ENCODE measurements at places on chromosomes 7 and 10.

DNA sequence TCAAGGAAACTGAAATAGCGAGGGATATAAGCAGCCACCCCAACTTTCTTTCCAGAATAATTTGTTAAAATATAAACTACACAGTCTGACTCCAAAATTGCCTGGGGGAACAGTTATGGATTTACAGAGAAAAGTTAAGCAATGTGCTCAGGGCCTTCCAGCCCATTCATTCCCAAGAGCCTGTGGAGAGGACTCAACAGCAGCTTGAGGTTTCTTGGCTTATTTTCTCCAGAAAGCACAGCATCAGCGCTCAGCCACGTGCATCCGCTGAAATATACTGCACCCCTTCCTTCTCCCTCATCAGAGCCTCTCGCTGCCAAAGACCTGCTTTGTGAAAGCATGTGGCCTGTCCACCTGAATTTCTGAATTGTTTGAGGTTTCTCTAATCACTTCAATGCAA lies 375.2 kb upstream of the VWC2 start:
- no peak for DNase-seq

- DNase-seq: peak; percentile 39
Measured at GRCh38 chr7:127708788-127709187, 56.8 kb downstream of the SND1 start.

GRCh38 chr10:72318418-72319262 lies 36.1 kb downstream of the DNAJB12 start:
- no peak for DNase-seq

GRCh38 chr10:132355754-132356153 lies 23.8 kb downstream of the LRRC27 start:
- no peak for DNase-seq

DNA sequence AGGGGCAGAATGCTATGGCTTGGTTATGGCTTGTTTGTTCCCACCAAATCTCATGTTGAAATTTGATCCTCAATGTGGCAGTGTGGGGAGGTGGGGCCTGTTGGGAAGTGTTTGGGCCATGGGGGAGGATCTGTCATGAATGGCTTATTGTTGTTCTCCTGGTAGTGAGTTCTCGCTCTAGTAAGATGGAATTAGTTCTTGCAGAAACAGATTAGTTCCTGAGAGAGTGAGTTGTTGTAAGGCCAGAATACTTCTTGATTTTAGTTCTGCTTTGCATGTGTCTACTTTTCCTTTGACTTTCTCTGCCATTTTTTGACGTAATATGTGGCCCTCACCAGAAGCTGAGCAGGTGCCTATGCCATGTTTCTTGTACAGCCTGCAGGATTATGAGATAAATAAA lies 188.2 kb downstream of the KIF20B start:
- DNase-seq: no peak

- no peak for DNase-seq
Measured at GRCh38 chr7:27656724-27657123, 6.0 kb downstream of the HIBADH start.

- DNase-seq: no peak
Measured at GRCh38 chr10:42970451-42971250, 106.2 kb upstream of the RET start.

- no peak for DNase-seq
Measured at GRCh38 chr10:126126866-126127265, 230.5 kb downstream of the FANK1 start.

DNA sequence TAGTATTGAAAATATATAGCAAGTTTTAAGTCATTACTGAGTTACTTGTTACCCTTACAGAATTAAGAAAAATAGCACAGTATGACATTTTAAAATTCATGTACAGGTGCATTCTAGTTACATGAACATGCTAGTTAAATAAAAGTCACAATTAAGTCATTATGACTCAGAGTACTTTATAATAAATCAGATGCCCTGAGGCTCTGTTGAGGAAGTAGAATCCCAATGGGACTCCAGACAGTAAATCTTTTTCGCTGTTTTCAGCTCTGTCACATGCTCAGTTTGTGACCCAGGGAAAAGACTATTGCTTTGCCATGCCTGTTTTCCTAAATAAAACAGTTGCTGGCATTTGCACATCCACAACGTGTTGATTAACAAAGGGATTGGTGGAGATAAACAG lies 21.0 kb downstream of the NUDT13 start:
- DNase-seq: no peak

DNA sequence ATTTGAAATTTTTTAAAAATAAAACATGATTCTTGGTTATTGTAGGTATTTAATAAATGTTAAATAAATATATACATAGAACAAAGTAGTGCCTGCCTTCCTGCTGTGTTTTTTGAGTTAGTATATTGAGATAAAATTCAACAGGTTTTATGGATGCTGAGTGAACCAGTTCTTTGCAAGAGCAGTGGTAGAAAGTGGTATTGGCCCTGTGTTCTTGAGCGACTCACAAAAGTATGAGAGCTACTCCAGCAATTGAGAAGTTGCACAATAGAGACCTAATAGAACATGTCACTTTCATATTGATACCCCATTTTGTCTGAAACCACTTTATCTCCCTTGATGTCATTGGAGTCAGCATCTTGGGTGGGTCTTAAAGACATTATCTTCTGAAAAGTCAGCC lies 32.6 kb upstream of the GJD4 start:
- DNase-seq: no peak

DNA sequence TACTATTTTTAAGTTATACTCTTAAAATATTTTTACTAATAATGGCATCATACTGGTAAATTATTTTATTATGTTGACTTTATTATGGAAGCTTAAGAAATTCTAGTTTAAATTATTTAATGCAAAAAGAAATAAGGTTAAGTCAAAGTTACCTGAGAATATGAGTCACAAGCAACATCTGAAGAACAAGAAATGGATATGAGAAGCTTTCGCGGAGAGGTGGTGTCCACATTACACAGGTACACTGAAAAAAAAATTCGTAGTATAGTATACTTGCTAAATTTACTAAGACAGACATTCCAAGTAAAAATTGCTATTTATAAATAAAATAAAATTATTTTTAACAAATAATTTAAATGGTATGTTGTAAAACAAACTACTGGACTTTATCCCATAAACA lies 143.8 kb downstream of the AVL9 start:
- no peak for DNase-seq

- no peak for DNase-seq
Measured at GRCh38 chr7:36604806-36605205, 119.5 kb downstream of the AOAH start.

GRCh38 chr7:26201247-26202018 lies at the start of gene CBX3:
CBX3 (plus strand) TSS chr7:26201745; CDS start chr7:26202999, 1,254 bp downstream.
- peak; percentile 91 for DNase-seq

GRCh38 chr7:29478226-29478625 lies 85.4 kb upstream of the PRR15 start:
- no peak for DNase-seq

DNA sequence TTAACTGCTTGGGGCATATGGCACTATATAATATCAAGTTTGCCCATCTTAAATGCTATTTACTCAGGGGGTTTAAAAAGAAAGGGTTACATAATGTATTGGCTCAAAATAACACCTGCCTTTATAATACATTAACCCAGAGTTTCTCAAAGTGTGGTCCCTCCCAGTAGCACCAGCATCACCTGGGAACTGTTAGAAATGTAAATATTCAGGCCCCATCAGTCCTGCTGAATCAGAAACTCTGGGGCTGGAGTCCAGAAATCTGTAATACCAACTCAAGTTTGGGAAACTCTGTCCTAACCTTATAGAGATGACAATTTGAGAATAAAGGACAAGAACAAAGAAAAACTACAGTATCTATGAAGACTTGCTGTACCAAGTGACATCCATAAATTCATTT lies 270.7 kb downstream of the PARD3 start:
- no peak for DNase-seq

GRCh38 chr10:114540236-114540635 lies 117.8 kb downstream of the ABLIM1 start:
- no peak for DNase-seq

DNA sequence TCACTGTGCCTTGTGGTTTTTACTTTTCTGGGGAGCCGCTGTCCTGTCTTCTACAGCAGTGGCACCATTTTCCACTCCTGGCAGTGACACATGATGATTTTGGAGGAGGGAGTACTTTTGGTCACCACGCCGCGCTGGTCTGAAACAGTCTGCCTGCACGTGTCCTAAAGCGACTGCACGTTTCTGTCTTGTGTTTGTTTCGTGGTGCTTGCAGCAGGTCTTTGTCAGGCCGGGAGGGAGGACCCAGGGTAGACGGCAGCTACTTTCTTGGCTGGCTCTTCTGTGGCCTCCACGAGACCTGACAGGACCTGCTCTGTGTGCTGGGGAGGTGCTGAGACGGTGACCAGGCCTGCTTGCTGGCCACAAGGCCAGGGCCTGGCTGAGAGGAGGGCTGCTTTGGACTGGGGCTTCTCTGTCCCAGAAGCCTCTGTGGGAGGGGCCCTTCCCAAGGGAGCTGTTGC lies 82.0 kb downstream of the GLRX3 start:
- DNase-seq: no peak

DNA sequence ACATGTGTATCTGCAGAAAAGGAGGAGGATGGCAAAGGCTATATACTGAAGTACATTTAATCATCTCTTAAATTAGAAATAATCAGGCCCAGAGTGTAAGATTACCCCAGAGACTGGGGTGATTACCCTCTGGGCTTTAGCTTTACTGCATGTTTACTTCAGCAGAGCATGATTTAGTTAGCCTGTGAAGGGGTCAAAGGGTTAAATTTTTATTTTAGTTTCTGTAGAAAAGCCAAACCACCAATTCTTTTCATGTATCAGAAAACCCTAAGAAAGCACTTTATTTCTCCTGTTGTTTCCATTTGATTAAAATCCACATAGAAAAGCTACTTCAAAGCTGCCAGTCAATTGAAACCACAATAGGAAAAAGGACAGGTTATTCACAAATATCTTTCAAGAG lies 101.5 kb upstream of the LSM8 start:
- no peak for DNase-seq

- no peak for DNase-seq
Measured at GRCh38 chr10:126729314-126729870, 58.9 kb upstream of the C10orf90 start.

GRCh38 chr7:148185041-148185440 lies 405.5 kb upstream of the C7orf33 start:
- DNase-seq: no peak

GRCh38 chr10:123974406-123974805 lies 82.8 kb upstream of the CPXM2 start:
- DNase-seq: no peak

GRCh38 chr10:69994262-69994661 lies 58.4 kb upstream of the MACROH2A2 start:
- DNase-seq: peak; percentile 47

DNA sequence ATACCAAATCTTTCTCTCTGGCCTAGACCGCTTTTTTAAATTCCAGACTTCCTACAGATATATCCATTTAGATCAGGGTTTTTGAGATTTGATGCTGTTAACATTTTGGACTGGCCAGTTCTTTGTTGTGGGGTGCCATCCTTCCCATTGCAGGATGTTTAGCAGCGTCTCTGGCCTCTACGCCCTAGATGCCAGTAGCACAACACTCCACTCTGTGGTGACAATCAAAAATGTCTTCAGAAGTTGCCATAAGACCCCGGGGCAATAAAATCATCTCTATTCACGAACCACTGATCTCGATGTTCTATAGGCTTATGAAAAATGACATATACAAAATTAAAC lies 46.3 kb downstream of the HDAC9 start:
- no peak for DNase-seq

DNA sequence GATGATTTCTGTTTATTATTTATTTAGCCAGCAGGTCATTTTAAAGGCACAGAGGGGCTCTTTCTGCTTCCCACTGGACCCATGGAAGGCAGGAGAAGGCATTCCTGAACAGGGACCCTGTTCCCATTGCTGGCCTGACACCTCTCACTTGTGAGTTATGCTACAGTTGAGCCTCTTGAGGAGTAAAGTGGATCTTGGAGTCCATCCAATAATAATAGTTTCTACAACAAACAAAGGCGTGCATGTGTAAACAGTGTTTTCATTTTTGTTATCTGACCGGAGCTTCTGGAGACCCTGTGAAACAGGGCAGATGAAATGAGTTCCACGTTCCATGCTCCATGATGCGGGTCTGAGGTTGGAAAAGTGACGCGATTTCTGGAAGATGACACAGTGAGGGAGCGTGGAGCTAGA lies 127.3 kb upstream of the HABP2 start:
- DNase-seq: no peak

- DNase-seq: no peak
Measured at GRCh38 chr10:6770846-6771245, 190.8 kb upstream of the PRKCQ start.

GRCh38 chr10:21318540-21319167 lies 206.8 kb downstream of the SKIDA1 start:
- no peak for DNase-seq

- DNase-seq: no peak
Measured at GRCh38 chr7:133575726-133576440, 323.0 kb downstream of the EXOC4 start.

DNA sequence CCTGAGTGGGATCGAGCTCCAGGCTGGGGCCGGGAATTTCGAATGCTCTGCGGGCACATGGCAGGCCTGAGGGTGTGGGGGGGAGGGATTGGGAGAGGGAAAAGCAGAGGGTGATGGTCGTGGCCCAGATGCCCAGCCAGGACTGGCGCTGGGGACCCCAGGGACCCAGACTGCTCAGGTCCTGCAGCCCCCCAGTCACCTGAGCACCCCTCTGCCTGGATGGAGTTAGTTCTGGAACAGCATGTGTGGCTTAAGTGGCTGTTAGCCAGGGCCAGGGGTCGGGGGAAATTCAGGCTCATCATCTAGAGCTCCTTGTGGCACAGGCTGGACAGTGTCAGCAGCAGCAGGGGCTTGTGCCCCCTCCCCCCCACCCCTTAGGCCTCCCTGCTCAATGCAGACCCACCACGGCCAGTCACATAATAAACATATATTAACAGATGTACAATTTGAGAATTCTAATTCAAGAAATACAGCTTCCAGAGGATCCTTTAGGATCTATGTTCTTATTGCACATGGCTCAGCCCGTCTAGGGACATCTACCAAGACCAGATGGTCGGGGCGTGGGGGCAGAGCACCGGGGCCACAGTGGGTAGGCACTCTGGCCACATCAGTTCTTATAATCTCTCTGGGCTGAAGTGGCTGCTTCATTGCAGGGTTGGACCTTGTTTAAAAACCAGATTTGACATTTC lies 22.2 kb downstream of the DNAJB12 start:
- DNase-seq: no peak

- no peak for DNase-seq
Measured at GRCh38 chr7:107213945-107214344, 45.1 kb downstream of the HBP1 start.

DNA sequence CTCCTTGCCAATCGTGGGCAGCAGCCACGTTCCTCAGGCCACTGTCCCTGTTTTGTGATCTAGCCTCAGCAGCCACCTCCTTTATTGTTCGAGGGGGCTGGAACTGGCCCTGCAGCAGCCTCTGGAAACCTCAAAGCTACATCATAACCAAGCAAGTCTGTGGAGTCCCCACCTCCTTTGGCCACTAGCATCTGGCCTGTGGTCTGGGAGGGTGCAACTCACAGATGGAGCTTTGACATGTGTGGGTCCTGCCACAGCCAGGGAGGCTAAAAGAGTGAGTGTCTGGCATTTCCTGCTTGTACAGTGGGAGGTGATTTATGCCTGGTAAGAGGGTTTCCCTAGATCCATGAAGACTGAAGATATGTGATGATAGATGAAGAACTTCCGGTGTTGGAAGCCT lies 32.3 kb upstream of the NUB1 start:
- no peak for DNase-seq

All from GM13977 (cell line).